GM13976 (cell line): ENCODE measurements at places on chromosomes 16 and 17.

DNA sequence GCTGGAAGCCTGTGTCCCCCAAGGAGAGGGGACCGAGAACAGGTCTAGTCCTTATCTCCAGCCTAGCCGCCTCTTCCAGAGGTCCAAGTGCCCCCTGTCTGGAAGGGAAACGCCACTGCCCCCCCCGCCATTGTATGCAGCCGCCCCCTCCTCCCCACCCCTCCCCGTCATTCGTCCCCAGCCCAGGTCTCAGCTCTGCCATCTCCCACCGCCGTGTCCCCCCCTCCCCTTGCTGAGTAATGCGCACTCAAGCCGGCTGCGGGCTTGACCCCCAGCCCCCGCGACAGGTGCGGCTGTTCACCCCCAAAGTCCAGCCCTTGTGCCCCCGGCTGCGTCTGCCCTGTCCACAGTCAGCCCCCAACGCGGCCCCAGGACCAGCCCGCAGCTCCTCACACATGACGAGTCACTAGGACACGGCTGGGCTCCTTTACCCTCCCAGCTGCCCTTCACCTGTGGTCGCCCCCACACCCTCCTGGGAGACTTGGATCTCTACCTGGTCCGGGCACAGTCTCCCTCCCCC is 622 bp downstream of the GPRC5B start:
- no peak for DNase-seq

DNA sequence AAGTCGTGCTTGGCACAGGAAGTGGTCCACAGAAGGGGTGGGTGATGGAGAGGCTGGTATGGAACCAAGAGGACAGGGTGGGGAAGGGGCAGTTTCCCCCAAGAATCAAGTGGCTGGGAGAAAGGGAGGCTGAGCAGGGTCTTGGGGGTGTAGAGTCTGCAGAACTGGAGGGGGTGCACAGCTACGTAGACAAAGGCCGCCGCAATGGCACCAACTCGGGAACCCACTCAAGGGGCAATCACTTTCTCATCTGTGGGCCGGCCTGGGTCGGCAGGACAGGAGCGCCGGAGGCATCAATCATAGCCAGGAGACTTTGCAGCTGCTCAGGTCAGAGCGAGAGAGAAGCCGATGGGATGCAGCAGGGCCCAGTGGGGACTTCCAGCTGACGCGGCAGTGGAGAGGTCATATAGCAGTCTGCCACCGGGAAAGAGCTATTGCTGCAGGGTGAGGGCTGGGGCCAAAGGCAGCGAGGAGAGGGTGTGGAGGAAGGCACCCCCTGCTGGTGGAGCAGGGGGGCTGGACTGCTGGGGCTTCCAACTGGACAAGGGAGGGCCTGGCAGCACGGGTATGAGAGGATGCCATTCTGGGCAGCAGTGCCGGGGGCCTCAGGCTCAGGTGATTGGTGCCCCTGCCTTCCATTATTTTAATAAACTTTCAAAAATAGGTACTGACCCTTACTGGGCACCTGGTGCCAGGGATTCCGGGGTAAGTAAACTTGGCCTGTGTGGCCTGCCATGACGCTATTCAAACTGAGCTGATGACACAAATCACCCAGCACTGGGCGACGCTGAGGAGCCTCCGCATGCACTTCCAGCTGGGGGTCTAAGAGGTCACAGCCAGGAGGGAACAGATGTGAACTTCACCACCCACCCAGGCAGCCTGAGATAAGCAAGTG is 52.5 kb upstream of the MTSS2 start:
- DNase-seq, result peak; percentile 62

- DNase-seq, result no peak
These were observed 78.3 kb downstream of the PLD6 start for GRCh38 chr17:17127730-17128291.

GRCh38 chr17:67390646-67391361 is 13.7 kb downstream of the PITPNC1 start:
- DNase-seq, result peak; percentile 81

- no peak for DNase-seq
These were observed at the start of gene OMG for GRCh38 chr17:31297090-31297489. TSS of gene OMG (minus strand) at chr17:31297239. CDS start at chr17:31296331, 908 bp downstream.

GRCh38 chr16:73086108-73086507 is 38.2 kb upstream of the ZFHX3 start:
- DNase-seq, result no peak

GRCh38 chr16:58025351-58026138 is at the start of gene MMP15:
TSS of gene MMP15 (plus strand) at chr16:58025754. CDS start at chr16:58026351, 597 bp downstream.
- peak; percentile 84 for DNase-seq

DNA sequence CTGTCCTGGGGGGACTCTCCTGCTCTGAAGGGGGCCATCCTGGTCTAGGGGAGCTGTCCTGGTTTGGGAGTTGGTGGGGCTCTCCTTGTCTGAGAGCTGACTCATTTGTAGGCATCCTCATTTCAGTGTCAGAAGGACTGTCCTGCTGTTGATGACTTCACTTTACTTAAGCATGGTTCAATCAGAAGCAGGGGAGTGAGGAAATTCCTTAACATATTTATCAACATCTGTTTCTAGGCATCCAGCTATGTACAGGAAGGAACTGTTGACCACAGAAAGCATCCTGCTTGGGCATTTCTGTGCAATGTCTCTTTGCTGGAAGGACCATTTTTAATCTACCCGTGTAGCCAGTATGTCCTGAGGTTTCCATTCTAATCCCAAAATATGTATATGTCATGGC is 502.7 kb upstream of the HSBP1 start:
- DNase-seq, result no peak

GRCh38 chr16:58119509-58119845 is 9.7 kb downstream of the CFAP20 start:
- DNase-seq, result no peak

DNA sequence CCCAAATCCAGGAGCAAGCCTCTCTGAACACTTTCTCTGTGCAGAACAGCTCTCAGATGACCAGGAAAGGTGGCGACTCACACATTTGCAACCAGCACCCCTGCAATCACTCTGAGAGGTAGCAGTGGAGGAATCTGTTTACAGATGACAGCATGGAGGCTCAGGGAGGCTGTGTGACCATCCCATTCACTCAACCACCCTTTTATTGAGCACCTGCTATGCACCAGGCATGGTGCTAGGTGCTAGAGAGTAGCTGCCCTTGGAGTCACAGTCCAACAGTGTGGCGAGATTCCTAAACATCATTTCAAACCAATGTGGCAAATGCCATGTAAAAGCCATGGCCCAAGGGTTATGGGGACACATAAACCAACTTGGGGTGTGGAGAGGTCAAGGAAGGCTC is 1.5 kb upstream of the ITGB4 start:
- no peak for DNase-seq

DNA sequence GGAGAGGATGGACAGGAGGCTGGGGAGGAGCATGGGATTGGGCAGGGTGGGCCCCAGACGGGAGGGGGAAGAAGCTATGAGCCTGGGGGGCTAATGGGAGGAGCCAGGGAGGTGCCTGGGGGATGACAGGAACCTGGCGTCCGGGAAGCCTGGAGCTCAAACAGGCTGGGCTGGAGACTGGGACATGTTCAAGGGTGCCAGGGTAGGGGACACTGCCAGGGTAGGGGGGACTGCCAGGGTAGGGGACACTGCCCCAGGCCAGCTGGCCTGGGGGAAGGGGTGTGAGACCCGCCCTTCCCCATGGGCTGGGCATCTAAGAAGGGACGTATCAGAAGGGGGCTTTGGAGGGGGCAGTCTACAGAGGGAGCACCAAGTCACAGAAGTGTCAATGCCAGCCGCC is 7.0 kb upstream of the FAM83G start:
- DNase-seq, result no peak

GRCh38 chr17:45150911-45151809 is 2.9 kb downstream of the HEXIM1 start:
- no peak for DNase-seq

DNA sequence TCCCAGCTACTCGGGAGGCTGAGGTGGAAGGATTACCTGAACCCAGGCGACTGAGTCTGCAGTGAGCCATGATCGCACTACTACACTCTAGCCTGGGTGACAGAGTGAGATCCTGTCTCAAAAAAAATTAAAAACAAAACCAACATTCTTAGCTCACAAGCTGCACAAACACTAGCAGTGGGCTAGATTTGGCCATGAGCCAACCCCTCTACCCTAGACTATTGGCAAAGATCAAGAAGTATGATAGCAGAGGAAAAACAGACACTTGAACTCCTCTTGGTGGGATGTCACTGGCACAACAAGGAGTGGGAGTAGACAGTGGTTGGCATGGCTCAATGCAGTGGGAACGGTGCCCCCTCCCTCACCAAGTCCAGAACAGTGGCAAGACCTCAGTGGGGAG is 19.6 kb upstream of the RIPOR1 start:
- DNase-seq, result no peak

DNA sequence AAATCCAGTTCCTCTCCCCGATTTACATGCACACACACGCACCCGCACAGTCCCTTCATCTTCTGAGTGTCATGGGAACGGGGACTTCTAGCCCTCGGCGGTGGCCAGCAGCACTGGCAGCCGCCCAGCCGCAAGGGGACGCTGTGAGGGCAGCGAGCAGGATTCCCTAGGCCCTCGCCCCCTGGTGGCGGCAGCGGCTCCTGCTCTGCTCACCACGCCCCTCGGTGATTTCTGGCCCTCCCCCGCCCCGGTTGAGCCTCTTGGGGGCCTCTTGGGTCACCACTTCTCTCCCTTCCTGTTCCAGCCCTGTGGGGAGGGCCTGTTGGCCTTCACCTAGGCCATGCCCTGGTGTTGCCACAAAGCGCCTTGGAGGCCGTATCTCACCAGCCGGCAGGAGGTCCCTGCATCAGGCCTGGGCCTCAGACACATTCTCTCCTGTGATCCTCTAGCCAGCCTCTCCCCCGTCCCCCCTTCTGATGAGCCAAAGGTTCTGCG is 75.2 kb upstream of the KSR1 start:
- DNase-seq, result peak; percentile 92

DNA sequence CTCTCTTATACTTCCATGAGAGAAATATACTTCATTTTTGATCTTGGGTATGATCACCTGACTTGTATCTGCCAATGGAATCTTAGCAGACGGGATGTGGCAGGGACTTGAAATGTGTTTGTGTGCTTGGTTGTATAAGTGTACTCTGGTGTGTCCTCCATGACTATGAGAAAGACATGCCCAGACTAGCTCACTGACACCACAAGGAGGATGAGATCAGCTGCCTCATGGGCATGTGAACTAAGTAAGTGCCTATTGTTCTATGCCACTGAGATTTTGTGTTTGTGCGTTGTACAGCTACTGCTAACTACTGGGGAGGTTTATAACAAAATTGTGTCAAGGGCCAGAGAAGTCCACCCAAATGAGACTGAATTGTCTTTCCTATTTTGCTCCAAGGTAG is 402.2 kb upstream of the SALL1 start:
- no peak for DNase-seq

- DNase-seq, result no peak
These were observed 2.5 kb upstream of the SLC13A2 start for GRCh38 chr17:28470914-28471366.

GRCh38 chr17:80146121-80147034 is 550 bp downstream of the EIF4A3 start:
- DNase-seq, result peak; percentile 61

DNA sequence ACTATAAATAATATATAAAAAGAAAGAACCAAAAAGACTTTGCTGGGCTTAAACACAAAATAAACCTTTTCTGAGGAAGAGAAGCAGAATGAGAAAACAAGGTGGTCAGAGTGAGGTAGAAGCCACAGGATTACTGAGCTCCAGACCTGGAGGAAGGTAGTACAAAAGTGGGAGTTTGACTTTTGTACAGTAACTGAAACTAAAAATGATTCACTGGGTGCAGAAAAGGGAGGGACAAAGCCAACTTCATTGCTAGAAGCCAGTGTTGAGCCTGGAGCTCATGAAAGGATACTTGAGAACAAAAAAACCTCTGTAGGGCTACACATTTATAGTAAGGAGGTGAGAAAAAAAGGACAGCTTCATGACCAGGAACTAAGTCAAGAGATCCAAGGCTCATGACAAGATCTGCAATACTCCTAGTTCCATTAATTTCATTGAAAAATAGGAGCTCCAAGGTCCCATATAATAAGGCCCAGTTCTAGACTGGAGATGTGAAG is 45.5 kb downstream of the PKD1L3 start:
- peak; percentile 34 for DNase-seq

DNA sequence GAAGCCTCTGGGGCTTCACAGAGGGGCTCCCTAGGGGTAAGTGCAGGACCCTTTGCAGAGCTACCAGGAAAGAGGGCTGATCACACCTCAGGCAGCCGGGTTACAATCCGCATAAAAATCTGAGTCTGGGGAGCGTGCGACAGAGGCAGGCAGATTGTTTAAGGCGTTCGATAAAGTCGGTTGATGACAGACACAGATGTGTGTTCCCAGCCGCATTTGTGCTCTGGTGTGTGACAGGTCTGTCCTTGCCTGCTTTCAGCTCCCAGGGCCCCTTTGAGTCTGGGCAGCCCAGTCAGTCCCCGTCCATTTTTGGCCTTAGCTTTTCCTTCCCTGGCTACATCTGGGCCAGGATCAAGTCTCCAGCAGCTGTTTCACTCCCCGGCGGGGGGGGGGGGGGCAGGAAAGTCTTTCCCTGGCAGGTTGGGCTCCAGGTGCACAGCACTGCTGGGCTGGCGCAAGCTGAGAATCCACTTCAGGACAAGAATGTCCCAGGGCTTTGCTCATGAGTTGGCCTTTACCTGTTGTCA is 1.3 kb upstream of the ZACN start:
- DNase-seq, result peak; percentile 32

DNA sequence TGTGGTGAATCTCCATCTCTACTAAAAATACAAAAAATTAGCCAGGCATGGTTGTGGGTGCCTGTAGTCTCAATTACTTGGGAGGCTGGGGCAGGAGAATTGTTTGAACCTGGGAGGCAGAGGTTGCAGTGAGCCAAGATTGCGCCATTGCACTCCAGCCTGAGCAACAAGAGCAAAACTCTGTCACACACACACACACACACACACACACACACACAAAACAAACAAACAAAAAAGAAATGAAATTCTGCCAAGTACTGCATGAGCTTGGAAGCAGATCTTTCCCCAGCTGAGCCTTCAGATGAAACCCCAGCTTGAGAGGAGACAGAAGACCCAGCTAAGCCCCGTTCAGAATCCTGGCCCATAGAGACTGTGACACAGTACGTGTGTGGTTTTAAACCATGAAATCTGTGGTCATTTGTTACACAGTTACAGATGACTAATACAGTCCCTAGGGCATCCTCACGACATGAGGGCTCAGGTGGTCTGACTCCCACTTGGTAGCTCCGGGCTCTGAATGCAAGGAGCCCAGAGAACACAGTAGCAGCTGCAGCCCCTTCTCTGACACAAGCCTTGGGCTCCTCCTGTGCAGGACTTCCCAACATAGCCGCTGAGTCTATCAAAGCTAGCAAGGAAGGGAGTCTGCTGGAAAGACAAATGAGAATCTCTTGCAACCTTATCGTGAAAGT is 132.8 kb downstream of the SEC14L1 start:
- no peak for DNase-seq

- DNase-seq, result no peak
These were observed 69.2 kb downstream of the MAP2K4 start for GRCh38 chr17:12089809-12090384.
